CD4-positive, alpha-beta memory T cell (primary cell): ENCODE measurements at places on chromosomes 6 and 20. TPM values are rescaled to one million over a fixed set of nuclear protein-coding genes. Genes with fewer than 3 reads are reported as not detected.

The FAM209B gene
- polyA plus RNA-seq = 0.32 TPM

The CST2 gene
- polyA plus RNA-seq = not detected

The NINL gene
- polyA plus RNA-seq = 0.36 TPM

The FIG4 gene
- 28.5 TPM for polyA plus RNA-seq

The C20orf141 gene
- not detected for polyA plus RNA-seq

The HMGCLL1 gene
- not detected for polyA plus RNA-seq

The LAMA4 gene
- not detected for polyA plus RNA-seq

The RTEL1 gene
- 5.4 TPM for polyA plus RNA-seq
